Fibroblast of skin of left biceps (primary cell): ENCODE measurements at places on chromosomes 5 and 9.
A peak's percentile ranks its signal among the peaks of the same experiment; 100 is the strongest.

GRCh38 chr5:142906863-142907671 is 136.9 kb downstream of the ARHGAP26 start:
- peak; percentile 53 for DNase-seq

GRCh38 chr5:80054682-80055081 is 19.5 kb downstream of the THBS4 start:
- no peak for DNase-seq

DNA sequence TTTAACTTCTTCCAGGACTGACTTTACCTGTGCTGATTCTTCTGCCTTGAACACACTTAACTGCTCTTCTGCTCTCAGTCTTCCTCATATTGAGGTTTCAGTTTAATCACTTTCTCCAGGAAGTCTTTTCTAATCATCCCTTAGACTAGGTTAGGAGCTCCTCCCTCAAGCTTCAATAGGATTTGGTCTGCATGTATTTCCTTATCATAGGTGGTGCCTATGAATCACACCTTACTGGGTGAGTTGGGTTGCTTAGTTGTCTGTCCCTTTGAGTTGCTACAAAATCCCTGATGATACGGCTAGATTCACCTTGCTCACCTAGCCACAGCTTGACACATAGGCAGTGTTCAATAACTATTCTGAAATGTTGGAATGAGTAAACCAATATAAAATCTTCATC is 164.4 kb downstream of the DNAH5 start:
- DNase-seq = no peak

DNA sequence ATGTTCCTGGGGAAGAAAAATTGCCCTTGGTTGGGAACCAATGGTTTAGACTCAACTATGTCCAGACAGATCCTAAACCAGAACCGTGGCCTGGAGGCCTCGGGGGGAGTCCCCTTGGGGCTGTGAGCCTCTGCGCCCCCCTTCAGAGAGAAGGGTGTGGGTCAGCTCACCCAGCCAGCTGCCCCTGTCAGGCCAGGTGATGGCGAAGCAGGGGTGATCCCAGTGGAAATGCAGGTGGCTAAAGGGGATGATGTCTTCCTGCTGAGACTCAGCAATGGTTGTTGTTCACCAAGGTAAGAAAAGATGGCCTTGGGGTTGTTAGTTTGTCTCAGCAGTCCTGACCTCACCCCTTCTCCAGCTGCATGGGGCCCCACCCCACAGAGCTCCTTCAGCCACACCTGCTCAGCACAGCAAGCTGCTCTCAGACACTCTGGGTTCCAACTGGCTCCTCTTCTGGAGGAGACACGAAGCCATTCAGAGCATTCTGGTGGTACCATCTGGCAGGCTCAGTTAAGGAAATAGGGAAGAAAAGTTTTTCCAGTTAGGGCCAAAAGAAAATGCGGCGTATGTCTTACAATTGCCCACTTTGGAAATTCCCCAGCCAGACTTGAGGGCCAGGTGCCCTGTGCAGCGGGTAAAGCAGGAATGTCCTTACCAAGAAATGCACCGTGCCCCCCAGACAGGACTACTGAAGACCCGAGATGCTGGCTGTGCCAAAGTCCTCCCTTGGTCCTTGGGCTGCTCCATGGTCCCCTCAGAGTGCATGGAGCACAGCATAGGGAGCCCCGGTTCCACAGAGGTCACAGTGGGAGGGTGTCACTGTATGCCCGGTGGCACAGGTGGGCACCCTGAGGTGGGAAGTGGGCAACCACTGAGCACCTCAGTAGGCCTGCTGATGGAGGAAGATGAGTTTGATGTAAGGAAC is 90.2 kb downstream of the NSUN2 start:
- DNase-seq = no peak

- DNase-seq = no peak
Measured at GRCh38 chr9:123329329-123329955, 26.6 kb upstream of the CRB2 start.

DNA sequence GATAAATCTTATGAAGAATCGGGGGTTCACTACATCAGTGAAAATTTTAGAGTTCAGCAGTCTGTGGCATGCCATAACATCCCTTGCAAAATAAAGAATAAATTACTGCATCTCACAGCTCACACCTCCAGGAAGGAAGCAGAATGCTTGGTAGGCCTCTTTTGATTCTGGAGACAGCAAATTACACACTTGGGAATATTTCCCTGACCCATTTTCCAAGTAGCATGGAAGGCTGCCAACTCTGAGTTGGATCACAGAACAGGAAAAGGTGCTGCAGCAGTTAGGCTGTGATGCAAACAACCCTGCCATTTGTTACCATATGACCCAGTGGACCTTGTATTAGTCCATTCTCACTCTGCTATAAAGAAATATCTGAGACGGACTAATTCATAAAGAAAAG is 293.5 kb downstream of the ASTN2 start:
- no peak for DNase-seq

GRCh38 chr5:149228618-149229297 is 42.9 kb upstream of the AFAP1L1 start:
- peak; percentile 67 for DNase-seq

GRCh38 chr5:67305913-67306710 is 109.5 kb upstream of the CD180 start:
- no peak for DNase-seq

- no peak for DNase-seq
Measured at GRCh38 chr5:87020099-87020934, 247.4 kb upstream of the RASA1 start.

DNA sequence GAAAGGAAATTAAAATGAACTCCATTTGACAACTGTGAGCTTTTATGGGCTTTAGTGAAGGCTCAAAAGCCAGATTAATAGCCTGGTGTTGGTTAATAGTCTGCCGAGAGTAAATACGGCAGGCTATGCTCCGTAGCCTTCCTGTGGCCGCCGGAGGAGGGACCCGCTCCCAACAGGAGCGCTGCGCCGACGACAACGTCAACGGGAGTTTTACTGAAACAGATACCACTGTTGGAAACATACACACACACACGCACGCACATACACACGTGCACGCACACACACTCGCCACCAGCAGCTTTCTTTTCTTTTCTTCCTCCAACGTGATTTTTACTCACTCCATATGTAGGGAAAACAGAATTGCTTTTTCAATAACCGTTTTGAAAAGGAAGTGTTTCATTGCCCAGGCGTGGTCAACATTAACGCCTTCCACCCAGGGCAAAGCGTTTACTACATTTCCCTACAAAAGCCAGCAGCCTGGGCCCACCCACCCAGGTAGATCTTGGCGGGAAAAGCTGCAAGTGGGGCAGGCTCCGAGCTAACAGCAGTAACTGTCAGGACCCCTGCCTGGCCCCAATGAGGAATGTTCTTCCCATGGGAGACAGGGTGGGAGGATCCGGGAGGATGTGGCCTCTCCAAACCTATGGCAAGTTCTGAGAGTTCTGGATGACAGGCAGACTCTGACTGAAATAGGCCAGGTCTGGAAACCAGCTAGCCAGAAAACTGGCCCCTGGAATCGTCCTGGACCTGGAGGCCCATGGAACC is 72.3 kb downstream of the PAX5 start:
- no peak for DNase-seq

DNA sequence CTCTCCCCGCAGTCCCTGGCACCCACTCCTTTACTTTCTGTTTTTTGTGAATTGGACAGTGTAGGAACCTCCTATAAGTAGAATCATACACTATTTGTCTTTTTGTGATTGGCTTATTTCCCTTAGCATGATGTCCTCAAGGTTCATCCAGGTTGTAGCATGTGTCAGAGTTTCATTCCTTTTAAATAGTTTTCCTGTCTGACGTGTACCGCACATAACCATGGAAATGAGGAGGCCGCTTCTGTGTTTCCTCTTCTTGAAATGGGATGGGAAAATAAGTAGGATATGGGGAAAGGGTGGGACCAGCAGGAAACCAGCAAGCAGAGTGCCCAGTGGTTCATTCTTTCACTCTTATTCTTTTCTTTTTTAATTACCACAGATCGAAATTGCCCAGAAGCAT is 72.6 kb upstream of the ENTREP1 start:
- DNase-seq = no peak

DNA sequence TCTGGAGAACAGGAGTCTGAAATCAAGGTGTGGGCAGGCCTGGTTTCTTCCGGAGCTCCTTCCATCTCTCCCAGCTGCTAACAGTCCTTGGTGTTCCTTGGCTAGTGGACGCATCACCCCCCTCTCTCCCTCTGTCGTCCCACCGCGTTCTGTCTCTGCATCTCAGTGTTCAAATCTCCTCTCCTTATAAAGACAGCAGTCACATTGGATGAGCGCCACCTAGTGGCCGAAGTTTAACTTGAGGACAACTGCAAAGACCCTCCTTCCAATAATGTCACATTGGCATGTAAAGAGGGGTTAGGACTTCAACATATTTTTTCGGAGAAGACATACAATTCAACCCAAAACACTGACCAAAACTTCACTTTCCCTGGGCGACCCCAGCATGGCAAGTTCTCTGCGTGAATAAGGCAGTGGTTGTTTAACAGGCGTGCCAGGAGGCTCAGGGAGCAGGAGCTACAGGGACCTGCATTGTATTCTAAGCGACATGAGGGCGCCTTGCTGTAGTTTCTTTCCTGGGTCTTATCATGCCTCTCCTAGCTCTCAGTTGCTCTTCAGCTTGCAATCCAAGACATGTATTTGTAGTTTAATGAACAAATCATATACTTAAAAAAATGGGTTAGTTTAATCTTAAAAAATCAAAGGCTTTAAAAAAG is 27.9 kb upstream of the BASP1 start:
- no peak for DNase-seq

- DNase-seq = no peak
Measured at GRCh38 chr5:34959323-34959722, 30.0 kb downstream of the DNAJC21 start.

DNA sequence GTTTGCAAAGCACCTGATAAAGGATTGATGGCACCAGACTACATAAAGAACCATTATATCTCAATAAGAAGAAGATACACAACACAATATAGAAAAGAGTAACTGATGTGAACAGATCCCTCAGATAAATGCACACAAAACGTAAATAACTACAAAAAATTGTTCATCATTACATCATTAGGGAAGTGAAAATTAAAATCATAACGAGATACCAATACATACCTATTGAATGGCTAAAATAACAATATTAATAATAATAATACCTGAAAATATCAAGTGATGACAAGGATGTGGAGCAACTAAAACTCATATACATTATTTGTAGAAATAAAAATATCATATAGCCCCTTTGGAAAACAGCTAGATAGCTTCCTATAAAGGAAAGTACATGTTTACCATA is 469.5 kb downstream of the DMRTA1 start:
- no peak for DNase-seq

- DNase-seq = no peak
Measured at GRCh38 chr5:35753500-35753899, 103.2 kb upstream of the IL7R start.

DNA sequence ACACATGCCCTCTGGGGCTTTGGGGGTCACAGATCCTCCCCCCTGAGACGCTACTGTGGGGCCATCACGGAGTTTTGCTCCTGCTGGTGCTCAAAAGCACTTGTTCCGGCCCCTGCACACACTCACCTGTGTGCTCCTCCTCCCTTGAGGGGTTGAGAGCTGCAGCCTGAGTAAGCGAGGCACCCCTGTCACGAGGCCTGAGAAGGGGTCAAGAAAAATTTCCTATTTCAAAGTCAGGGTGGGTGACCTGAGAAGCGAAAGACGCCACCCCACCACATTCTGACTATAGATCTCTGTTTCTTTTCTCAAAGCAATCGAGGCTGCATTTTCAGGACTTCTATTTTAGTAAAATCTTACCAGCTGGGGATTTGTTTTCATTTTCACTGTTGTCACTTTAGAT is 138.5 kb downstream of the DCP2 start:
- DNase-seq = no peak

- no peak for DNase-seq
Measured at GRCh38 chr5:9540791-9541190, 5.1 kb downstream of the SEMA5A start.

GRCh38 chr5:67475489-67475888 is 278.9 kb upstream of the CD180 start:
- no peak for DNase-seq

DNA sequence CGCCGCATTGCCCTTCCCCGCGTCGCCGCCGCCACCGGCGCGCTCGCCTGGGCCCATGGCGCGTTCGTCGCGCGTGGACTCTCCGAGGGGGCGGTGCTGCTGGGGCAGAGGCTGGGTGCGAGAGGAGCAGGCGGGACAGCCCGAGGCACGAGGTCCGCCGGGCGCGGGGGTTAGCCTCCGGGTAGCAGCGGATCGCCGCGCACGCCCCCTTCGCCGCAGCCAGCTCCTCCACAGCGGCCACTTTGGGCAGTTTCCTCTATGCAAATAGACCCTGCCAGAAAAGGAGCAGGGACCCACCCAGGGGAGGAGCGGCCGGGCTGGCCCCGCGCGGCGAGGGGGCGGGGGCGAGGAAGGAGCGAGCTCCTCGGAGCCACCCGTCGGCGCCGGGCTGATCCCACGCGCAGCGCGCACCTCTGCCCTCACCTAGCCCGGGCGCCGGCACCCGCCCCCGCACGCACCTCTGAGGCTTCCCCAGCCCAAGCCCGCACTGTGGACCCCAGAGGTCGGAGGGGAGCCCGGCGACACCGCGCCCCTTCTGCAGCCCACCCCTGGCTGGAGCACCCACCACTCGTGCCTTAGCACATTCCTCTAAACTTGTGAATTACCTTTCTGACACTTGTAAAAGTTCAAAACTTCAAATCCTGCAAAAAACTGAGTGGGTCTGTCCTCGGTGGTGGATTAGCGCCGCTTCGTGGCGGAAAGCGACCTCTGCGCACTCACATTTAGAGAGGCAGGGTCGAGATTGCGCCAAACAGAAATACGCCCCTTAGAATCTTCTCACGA is at the start of gene COL23A1:
TSS of gene COL23A1 (minus strand) at position 253 of the 783 bp plus-strand sequence.
- DNase-seq = no peak

- no peak for DNase-seq
Measured at GRCh38 chr9:128259156-128259555, 16.7 kb downstream of the GOLGA2 start.

DNA sequence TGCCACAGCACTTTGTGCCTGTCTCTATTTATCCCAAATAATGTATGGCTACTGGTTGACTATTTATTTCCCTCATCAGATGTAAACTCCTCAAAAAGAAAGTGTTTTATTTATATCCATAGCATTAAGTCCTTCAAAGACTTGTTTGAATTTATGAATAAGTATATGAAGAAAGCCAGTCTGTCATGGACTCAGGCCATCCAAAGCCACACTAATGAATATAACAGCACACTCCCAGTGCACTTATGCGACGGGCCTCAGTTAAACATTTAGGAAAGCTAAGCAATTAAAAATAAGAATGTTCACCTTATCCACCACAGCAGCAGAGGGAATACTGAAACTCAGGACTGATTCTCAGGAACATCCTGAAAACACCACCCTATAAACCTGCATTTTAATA is 77.5 kb downstream of the DENND1A start:
- DNase-seq = no peak

GRCh38 chr5:54558362-54558761 is 40.8 kb downstream of the SNX18 start:
- no peak for DNase-seq

GRCh38 chr5:6361101-6361500 is 17.2 kb downstream of the MED10 start:
- DNase-seq = no peak

- DNase-seq = no peak
Measured at GRCh38 chr5:34576891-34577666, 79.0 kb upstream of the RAI14 start.
